Fibroblast of lung (primary cell): ENCODE measurements at places on chromosomes 7 and 10. TPM values are rescaled to one million over a fixed set of nuclear protein-coding genes. Genes with fewer than 3 reads are reported as not detected.

Gene SHH
- total RNA-seq: under 0.01 TPM in 2 replicates

Gene PLEKHS1
- not detected in 2 replicates for total RNA-seq

Gene INHBA
- total RNA-seq: 4.1 and 15.0 TPM in 2 replicates

Gene SORCS1
- under 0.01 TPM in 1 of 2 replicates, not detected in the other for total RNA-seq

Gene PNLIPRP3
- not detected in 2 replicates for total RNA-seq

Gene KCNH2
- 6.1 and 6.2 TPM in 2 replicates for total RNA-seq

Gene LLCFC1
- not detected in 2 replicates for total RNA-seq

Gene WDFY4
- total RNA-seq: under 0.01 and 0.66 TPM in 2 replicates

Gene PLEKHA8
- 13.4 and 15.5 TPM in 2 replicates for total RNA-seq

DNA sequence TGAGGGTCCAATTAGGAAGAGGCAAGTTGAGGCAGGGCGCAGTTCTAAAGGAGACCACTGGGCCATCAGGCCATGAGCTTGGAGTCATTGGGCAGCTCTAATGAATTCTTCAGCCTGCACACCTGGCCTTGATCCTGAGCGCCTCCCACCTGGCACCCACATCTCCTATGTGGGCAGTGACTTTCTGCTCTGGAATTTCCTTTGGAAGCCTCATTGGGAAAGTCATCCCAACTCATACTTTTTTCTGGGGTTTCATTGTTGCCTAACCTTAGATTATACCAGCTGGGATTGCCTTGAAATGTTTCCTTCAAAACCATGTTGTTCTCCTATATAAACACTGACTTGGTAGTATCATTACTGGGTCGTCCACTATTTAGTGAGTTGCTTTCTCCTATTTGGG lies 54.1 kb downstream of the PLPP4 start:
- no peak for DNase-seq

DNA sequence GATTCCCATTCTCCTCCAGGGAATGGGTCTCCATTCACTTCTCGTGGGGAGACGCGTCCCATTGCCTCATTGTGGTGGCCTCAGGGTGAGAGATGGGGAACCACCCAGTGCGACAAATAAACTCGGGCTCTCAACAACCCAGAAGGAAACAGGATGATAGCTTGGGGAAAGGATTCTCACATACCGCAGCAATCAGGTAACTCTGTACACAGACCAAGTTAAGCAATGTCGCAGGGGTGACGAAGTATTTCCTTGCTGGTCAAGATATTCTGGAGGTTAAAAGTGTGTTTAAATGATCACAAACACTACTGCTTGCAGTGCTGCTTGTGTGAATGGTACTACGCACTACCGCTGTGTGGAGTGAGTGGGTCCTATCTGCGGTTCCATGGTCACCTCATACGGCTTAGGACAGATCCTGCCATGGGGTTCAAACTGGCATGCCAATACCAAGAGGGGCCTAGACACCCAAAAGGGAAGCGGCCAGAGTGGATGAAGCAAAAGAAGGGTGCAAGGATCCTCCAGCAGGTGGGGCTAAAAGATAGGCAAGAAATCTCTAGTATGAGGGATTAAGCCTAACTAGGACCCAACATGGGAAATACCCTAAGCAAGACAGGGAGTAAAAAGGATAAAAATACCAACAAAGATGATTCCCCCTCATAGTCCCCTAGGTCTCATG lies 143.8 kb upstream of the TMEM106B start:
- DNase-seq: peak; percentile 76

GRCh38 chr10:112981553-112981952 lies 31.5 kb downstream of the TCF7L2 start:
- peak; percentile 65 for DNase-seq

DNA sequence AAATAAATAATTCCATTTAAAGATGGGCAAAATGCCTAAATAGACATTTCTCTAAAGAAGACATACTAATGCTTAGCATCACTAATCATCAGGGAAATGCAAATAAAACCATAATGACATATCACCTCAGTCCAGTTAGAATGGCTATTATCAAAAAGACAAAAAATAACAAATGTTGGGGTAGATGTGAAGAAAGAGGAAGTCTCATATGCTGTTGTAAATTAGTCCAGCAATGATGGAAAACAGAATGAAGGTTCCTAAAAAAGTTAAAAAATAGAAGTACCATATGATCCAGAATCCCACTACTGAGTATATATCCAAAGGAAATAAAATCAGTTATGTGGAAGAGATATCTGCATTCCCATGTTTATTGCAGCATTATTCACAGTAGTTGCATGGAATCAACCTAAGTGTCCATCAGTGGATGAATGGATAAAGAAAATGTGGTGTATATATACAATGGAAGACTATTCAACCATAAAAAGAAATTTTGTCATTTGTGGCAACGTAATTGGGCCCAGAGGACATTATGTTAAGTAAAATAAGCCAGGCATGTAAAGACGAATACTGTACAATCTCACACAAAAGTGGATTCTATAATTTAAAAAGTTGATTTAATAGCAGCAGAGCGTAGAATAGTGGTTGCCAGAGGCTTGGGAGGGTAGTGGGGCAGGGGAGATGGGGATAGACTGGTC lies 52.0 kb downstream of the TCAF1 start:
- DNase-seq: no peak

- DNase-seq: no peak
These were observed 40.6 kb downstream of the CCDC172 start for GRCh38 chr10:116364868-116365267.

- no peak for DNase-seq
These were observed 13.4 kb downstream of the VTI1A start for GRCh38 chr10:112460366-112460765.

DNA sequence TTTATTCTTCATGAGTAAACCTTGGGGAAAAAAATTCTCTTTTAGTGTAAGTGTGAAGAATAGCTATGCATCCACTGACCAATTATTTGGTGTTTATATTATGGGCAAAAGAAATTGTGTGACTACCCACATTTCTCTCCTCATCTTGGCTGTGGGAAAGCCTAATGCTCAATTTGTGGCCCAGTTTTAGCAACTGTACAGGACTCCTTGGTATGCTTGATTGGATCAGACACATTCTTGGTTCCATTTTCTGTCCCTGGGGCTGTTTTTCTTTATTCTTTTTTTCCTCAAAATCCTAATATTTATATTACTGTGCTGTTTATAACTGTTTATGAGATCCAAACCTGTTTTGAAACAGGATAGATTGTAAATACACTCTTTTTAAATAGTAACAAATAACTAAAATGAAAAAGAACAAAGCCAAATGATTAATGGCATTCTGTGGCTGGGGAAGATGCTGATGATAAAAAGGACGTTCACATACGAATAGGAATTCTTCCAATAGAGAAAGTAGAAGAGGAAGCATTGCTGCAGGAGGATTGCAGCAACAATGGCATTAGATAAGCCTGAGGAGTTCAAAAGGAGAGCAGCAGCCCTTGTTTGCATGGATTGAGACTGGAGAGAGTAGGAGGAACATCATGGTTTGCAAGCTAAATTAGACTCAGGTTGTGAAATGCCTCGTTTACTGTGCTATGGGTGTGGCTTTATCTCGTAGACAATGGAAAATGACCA lies 580.5 kb downstream of the INHBA start:
- DNase-seq: peak; percentile 63

- DNase-seq: no peak
These were observed 348.2 kb downstream of the SDK1 start for GRCh38 chr7:3649250-3649649.

DNA sequence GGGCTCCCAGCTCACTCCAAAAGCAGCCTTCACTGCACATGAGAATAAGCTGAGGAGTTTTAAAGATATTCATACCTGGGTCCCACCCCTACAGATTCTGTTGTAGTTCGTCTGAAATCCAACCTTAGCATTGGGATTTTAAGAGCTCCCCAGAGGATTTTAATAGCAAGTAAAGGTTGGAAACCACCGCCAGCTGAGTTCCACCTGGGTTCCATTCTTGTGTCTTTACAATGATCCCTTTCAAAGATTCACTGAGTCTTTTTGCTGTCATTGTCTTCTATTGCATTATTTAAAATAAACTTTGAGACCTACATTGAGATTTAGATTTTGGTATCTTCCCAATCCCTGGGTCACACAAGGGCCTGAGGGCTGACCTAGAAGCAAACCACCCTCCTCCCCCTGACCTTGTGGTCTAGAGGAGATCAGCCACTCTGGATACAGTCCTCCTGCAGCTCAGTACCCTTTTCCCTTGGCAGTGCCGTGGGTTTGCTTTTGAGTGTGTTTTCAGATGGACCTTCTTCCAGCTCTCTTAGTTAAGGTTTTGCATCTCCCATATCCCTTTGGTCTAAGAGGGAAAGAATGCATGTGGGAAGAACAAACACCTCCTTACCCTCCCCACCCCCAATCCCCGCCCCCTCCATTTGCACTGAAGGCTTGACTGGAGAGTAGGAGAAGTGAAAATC lies 22.6 kb upstream of the SIRT1 start:
- DNase-seq: no peak

- no peak for DNase-seq
These were observed 241.7 kb upstream of the NEBL start for GRCh38 chr10:21138769-21139340.

DNA sequence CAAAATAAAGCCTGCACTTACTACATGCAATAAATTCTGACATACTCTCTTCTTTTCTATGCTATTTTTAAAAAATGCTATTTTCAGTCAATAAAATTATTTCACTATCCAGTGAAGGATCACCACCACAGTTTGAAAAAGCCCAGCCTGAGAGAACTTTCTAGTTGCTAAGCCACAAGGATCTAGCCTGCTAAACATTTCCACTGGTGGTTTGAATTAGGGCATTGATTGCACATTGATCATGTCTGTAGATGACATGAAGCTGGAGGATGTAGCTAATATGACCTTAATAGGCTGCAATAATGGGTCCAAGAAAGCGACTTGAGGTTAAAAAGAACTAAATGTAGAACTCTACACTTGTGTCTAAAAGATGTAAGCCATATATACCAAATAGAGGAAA lies 56.0 kb upstream of the ARHGAP21 start:
- no peak for DNase-seq

- no peak for DNase-seq
These were observed 123.4 kb upstream of the NEBL start for GRCh38 chr10:21020545-21020944.

DNA sequence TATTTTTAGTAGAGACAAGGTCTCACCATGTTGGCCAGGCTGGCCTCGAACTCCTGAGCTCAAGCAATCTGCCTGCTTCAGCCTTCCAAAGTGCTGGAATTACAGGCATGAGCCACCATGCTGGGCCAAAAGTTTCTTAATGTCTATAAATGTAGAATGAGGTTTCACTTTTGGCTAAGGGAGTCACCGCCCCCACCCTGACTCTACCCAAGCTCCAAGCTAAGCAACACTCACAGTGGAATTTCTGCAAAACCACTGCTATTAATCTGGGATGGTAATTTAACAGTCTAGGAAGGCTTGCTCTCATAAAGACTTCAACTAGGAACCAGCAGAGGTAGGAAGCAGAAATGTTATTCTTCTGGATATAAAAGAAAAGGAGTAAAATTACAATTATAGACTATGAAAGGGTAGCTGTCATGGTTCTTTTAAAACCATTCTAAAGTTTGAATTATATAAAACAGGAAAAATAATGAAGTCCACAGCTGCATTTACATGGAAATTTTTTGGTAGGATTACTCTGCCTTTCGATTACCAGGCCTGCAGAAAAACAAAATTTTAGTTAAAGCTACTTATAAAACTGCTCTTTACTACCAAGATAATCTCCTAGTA lies 211.6 kb downstream of the SFMBT2 start:
- DNase-seq: peak; percentile 84

DNA sequence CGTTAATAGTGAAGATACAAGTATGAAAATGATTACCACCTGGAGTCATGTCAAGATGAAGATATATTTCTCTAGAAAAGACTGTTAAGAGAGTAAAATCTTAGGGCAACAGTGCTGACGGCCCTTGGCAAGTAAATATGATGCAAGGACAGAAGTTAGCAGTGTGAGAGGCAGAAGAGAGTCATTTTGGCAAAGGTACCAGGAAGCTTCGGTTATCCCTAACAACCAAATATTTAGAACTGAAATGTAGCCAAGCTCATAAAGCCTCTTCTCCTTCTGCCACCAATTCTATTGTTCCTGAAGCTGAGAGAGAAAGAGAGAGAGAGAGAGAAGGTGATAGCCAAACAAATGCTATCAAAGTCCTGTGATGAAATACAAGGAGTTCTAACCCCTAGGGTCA lies 109.6 kb downstream of the MACC1 start:
- DNase-seq: no peak

DNA sequence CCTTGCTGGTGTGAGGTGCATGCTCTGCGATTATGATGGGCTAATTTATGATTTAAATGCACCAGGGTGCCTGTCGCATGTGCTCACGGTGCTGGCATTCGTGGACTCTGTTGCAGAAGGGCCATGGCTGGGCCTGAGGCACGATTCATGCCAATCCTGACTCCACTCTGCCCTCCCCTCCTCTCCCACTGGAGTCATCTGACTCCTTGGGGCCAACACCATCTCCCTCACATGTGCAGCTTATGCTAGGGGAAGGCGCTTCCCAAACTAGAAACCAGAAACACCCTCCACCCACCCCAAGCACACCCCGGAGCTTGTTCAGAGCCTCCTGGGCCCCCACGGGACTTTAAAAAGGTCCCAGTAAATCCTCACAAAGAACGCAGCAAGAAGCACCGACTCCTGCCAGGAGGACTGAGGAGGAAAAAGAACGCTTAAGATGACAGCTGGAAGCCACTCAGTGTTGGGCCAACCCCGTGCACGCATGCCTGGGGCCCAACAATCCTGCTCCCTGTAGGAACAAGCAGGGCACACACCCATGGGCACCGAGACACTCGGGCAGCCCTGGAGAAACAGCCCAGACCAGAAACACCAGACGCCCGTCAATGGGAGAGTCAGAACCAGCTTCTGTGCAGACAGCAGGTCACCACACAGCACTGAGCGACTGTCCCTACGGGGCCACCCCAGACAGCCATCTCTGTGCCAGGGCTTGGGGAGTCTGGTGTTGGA lies 14.1 kb downstream of the BRI3 start:
- no peak for DNase-seq

GRCh38 chr7:38328814-38329213 lies 55.4 kb upstream of the TARP start:
- no peak for DNase-seq

DNA sequence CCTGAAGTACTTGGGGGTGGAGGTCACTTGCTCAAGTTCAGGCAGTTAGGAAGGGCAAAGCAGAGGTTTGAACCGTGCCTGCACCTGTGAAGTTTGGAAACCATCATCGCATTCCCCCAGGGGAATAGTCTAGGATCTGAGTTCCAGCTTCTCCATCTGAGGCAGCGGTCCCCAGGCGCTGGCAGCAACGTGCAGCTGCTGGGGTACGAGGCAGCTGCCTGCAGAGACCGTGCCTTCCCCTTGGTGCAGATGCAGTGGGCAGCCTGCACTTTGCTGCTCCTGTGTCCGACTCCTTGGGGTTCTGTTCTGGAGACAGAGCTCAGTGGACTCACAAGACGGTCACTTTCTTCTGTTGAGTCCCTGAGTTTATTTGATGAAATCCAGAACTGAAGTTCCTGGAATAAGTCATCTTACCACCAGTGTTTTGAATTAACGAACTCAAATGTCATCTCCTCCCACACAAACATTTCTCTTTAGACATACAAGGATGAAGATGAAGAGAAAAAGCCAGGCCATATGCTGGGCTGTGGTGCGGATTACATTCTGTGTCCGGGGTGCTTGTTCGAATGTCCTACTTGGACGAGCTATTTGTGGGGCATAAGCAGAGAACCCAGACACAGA lies 19.9 kb upstream of the GIMAP8 start:
- no peak for DNase-seq
